Psoas muscle (tissue), 8 donors: ENCODE measurements at places on chromosomes 13 and 19. TPM values are rescaled to one million over a fixed set of nuclear protein-coding genes. Genes with fewer than 3 reads are reported as not detected.
A peak's percentile ranks its signal among the peaks of the same experiment; 100 is the strongest.

- peak; percentile 50 for DNase-seq
- H3K4me1 ChIP-seq = peaks cover 12% of the 10 kb centered on the region
- H3K27ac ChIP-seq = no peak overlapping the region
Observed at GRCh38 chr13:98216135-98216565, 39.1 kb upstream of the RNF113B start.

GRCh38 chr19:50992666-50993035 is 8.8 kb downstream of the KLK8 start:
- no peak overlapping the region for H3K4me3 ChIP-seq
- H3K36me3 ChIP-seq = no peaks in the 10 kb centered on the region
- peaks cover 3% of the 10 kb centered on the region for H3K27me3 ChIP-seq
- H3K4me1 ChIP-seq = no peaks in the 10 kb centered on the region
- no peak overlapping the region for H3K27ac ChIP-seq

DNA sequence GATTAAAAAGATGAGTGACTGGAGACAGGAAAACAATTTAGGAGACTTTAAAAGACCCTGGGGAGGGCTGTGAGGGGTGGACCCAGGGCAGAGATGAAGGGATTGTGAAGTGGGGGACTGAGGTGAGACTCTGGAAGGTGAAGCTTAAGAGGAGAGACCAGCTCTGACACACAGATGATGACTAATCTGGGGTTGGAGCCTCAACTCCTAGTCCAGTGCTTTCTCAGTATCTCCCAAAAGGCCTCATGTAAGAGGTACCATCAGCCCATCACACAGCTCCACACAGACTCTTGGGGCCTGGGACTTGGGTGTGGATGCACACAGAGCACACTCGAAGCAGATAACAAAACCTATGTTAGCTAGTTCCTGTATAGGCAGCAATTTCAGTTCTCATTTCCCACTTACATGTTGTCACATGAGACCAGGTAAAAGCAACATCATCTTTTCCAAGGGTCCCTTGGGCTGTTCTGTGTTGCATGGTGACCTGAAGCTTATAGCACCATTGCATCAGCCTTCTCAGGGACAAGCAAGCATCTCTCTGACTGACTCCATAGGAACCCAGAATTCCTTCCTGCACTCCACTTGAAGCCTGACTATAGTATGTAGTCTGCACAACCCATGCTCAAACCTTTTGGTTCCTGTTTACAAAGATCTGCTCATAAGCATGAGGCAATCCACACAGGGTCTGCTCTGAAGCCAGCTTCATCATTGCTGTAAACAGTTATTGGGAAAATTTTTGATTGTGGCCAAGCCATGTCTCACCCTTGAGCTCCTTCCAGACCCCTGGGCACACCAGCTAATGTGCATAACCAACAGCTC is 88.6 kb upstream of the MYCBP2 start:
- H3K4me3 ChIP-seq = no peak overlapping the region
- no peak overlapping the region for H3K27ac ChIP-seq
- H3K4me1 ChIP-seq = no peaks in the 10 kb centered on the region
- H3K36me3 ChIP-seq = no peaks in the 10 kb centered on the region
- H3K27me3 ChIP-seq = no peaks in the 10 kb centered on the region

SETDB2 gene
- total RNA-seq = 1.7 TPM

DNA sequence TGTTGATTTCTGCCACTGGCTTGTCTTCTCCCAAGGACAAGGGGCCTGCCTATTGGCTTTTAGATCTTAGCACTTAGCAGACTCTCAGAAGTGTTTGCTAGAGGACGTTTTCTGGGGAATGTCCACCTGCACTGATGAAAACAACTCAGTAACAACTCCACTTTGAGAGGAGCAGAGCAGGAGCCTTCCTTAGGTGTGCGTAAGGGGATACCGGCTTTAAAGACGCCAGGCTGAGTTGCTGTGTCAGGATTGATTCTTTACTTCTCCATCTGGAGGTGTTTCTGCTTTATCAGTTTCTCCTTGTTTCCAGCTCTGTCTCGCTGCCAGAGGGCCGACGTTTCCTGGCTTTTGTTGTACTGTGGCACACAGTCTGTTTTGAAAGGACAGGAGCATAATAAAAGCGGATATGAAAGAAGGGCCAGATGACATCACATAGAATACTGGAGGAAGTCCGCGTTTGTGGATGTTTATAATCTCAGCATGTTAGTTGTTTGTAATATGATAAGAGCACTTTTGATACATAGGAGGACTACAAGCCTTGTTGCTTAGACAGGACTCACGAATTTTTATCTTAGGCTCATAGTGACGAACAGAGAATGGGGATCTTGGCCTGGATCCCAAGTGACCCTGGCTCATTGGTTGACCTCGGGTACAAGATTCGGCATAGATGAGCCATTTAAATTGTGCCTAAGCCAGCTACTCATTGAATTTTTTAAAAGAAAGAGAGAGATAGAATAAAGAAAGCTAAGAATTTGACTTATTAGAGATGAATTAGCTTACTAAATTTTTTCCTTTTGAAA is 34.6 kb downstream of the COL4A2 start:
- peaks cover 27% of the 10 kb centered on the region for H3K4me1 ChIP-seq
- DNase-seq = no peak
- peak overlapping the region; percentile 73 for H3K27ac ChIP-seq
- peak overlapping the region; percentile 3 for H3K4me3 ChIP-seq

DNA sequence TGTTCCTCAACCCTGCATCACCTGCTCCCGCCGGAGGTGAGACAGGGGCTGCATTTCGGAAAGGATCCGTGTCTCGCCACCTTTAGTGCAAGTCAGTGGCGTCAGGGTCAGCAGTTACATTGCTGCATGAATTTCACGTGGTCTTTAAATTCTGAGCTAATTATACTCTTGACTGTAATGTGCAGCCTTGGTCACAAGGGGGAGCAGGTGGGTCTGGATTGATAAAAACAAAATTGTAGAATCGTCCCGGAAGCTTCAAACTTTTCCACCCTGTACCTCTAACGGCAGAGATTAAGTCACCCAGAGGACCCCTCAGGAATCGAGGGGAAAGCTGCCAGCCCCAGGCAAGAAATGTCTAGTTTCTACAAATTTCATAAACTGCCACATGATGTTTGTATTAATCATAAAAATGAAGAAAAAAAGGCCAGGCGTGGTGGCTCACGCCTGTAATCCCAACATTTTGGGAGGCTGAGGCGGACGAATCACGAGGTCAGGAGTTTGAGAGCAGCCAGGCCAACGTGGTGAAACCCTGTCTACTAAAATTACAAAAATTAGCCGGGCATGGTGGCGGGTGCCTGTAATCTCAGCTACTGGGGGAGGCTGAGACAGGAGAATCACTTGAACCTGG is 20.2 kb downstream of the BBC3 start:
- no peaks in the 10 kb centered on the region for H3K27me3 ChIP-seq
- DNase-seq = peak; percentile 71
- H3K4me3 ChIP-seq = no peak overlapping the region
- peak overlapping the region; percentile 3 for H3K27ac ChIP-seq
